Activated CD4-positive, CD25-positive, alpha-beta regulatory T cell treated with anti-CD3 and anti-CD28 coated beads, Interleukin-2, amount 50 U/mL, for 72 hours (primary cell): ENCODE measurements at places on chromosomes 1 and 21.

GRCh38 chr1:185520188-185520920 lies 203.3 kb upstream of the IVNS1ABP start:
- DNase-seq: no peak

- DNase-seq: no peak
Measured at GRCh38 chr1:233599542-233600073, 14.3 kb upstream of the KCNK1 start.

- no peak for DNase-seq
Measured at GRCh38 chr1:15932612-15933011, 43.3 kb downstream of the ZBTB17 start.

- DNase-seq: no peak
Measured at GRCh38 chr1:245211035-245211749, 56.4 kb downstream of the KIF26B start.

DNA sequence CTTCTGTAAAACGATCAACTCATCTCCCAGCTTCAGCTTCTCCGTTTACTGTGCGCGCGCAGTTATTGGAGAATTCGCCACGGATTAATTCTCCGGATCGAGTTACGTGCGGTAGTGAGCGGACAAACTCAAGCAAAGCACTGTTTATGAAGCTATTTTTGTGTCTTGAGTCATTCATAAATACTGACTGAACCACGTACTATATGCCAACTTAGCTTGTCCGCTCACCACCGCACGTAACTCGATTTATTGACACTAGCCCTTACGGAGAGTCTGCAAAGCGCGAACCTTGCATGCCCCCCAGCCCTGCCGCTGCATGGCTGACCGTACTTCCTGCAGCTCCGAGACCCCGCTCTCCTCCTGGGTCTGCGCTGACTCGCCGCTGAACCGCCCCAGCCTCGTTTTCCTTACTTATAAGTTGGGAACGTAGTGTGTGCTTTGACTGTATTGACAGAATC lies 773 bp downstream of the CHD1L start:
- DNase-seq: no peak

DNA sequence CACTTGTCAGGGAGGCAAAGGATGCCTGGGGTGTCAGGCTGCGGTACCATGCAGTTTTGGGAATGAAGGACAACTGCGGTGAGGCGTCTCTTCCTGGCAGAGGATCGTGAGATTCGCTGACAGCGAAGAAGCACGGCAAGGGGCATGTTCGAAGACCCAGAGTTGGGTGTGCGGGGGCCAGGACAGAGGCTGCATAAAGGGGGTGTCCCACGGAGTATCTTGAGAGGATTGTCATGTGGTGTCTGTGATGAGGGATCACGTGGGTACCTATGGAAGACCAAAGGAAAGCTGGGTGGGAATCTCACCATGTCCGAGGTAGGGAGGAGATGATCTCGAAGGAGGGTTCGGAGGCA lies 372 bp downstream of the SLC25A44 start:
- no peak for DNase-seq

GRCh38 chr1:56527548-56528302 lies 51.6 kb downstream of the PLPP3 start:
- DNase-seq: no peak

GRCh38 chr1:3787349-3787715 lies 9.0 kb downstream of the LRRC47 start:
- DNase-seq: no peak

DNA sequence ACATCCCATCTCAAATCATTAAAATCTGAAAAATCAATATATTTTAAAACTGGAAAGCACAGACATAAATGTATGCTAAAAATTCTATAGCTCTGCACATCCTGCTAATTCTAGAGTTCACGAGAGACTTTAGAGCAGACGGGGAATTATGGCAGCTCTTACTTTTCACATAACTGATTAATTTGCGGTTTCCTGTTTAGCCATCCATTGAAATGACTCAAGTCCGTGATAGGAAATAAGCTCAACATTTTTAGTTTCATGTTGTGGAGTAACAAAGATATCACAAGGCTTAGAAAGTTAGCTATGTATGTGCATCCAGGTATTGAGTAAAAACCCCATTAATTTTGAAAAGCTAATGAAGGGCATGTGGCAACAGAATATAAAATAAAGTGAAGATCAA lies 123.2 kb downstream of the SMYD2 start:
- no peak for DNase-seq

GRCh38 chr1:156959414-156959813 lies 39.0 kb downstream of the LRRC71 start:
- DNase-seq: no peak

- no peak for DNase-seq
Measured at GRCh38 chr21:17929510-17929909, 110.4 kb upstream of the C21orf91 start.

DNA sequence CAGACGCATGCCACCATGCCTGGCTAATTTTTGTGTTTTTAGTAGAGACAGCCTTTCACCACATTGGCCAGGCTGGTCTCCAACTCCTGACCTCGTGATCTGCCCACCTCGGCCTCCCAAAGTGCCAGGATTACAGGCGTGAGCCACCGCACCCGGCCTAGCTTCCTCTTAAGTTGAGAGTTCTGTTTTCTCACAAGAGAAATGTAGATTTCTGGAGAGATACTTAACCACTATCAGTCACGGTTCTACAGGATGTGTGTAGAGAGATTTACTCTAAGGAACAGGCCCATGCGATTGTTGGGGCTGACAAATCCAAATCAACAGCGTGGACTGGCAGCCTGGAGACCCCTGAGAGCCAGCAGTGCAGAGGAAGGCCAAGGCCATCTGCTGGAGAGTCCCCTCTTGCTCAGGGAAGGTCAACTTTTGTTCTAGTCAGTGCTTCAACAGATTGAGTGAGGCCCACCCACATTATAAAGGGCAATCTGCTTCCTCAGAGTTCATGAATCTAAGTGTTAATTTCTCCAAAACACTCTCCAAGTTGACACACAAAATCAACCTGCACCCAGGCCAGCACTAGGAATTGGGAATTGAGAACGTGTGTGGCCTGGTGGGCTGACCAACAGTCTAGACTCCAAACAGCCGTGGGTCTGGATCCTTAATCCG lies 38.7 kb downstream of the CHAF1B start:
- DNase-seq: no peak

- DNase-seq: no peak
Measured at GRCh38 chr1:68918563-68918962, 421.7 kb upstream of the DEPDC1 start.

- DNase-seq: no peak
Measured at GRCh38 chr1:18922848-18923755, 20.7 kb upstream of the ALDH4A1 start.

DNA sequence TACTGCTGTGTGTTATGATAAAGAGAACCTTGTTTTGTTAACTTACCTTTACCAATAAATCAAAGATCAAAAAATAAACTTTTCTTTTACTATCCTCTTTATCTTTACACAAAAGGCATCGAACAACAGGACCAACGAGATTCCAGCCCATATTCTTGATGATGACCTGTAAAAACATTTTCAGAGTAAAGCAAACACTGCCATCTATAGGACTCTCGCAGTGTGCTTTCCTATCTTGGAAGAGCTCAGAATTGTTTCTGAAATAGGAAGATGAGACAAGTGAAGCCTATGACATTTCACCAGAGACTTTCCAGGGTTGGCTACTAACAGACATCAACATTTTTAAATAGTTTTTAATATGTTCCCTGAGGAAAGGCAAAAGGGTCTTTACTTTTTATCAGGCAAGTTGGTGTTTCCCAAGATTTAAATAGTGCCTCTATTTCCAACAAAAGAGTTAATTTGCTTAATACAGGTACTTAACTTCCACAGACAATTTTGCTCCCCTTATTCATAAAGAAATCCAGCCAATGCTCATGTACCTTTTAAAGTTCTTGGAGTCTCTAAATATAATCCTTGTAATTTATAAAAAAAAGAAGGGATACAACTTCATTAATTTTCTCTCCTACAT lies 7.3 kb downstream of the GLMN start:
- DNase-seq: no peak

GRCh38 chr1:48908606-48909005 lies 131.9 kb upstream of the BEND5 start:
- DNase-seq: no peak

- no peak for DNase-seq
Measured at GRCh38 chr1:189927641-189928040, 550.0 kb downstream of the BRINP3 start.

DNA sequence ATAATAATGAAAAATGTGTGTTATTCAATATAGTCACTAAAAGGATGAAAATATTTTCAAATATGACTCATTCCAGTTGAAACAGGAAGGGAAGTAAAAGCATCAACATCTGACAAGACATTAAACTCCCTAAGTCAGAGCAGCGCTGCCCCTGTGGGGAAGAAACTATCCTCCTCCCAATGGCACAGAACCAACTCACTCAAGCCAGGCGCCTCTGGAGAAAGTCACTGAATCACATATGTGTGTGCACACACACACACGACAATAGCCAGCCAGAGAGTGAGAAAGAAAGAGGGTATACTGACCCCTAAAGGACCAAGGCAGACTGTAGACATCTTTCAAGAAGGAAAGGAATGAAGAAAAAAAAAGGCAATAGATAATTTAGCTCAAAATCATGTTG lies 126.9 kb downstream of the SETD4 start:
- DNase-seq: no peak

DNA sequence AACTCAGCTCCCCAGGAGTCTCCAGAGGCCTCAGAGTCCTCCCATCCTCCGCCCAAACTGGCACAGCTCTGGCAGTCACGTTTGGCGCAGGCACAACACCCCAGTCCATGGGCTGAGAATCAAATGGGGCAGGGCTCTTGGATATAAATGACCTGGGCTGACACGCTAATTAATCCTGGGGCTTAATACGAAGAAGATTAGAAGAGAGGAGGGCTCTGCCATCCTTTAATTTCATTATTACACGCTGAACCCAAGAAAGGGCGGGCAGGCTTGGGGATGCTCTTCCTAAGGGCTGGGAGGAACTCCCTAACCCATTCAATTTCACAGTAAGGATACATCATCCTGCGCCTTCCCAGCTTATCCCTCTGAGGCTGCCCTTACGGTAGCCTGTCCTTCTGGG lies 2.4 kb downstream of the GRIK3 start:
- DNase-seq: no peak

- DNase-seq: no peak
Measured at GRCh38 chr1:156423422-156424352, 54.7 kb downstream of the RHBG start.

DNA sequence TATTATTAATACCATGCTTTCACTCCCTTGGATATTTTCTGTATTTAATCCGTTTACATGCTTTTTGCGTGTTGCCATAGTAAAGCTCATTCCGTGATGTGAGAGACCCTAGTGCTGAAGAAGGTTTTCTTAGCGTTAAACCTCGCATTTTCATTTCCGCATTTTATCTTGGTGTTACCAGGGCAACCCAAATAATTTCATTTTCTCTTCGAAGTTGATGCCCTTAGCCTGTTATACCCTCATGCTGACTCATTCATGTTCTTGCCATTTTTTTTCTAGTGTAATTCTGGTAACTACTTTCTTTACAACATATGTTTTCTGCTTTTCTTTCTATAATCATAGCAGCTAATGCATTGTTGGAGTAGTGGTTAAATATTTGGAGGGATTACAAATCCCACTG lies 37.2 kb downstream of the LRRC8C start:
- DNase-seq: no peak

DNA sequence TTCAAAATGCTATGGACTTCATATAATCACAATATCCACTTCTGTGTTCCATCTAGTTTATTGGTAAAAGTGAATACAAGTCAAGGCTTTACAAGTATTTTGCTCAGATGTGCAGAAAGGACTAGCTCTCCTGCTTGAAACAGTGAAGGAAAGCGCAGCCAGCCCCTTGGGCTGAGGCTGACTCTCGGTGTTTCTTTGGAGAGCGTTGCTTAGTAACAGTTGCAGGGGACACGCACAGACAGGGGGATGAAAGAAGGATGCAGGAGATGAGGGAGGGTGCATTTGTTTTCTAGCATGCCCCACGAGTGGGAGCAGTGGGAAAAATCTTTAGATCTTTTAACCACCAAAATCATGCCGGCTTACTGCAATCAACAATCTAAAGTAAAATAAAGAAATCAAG lies 9.1 kb downstream of the PYCR2 start:
- no peak for DNase-seq

DNA sequence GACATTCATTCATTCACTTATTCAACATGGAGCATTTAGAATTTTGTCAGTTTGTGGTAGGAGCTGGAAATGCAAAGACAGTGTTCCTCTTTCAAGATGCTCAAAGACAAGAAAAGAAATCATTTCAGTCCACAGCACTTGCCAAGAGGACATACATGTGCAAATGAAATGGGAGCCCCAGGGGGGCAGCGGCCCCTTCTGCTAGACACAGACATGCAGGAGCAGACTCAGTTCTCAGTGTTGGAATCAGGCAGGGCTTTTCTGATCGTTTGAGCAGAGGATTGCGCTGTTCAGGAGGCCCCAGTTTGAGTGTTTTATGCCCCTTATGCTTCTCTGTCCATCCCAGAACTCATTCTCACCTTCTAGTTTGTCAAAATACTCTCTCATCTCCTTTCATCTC lies 35.6 kb upstream of the VASH2 start:
- DNase-seq: no peak

- DNase-seq: no peak
Measured at GRCh38 chr1:71593523-71593922, 512.7 kb upstream of the ZRANB2 start.

- DNase-seq: no peak
Measured at GRCh38 chr1:18714404-18715175, 83.9 kb downstream of the PAX7 start.

- no peak for DNase-seq
Measured at GRCh38 chr1:219533280-219533679, 79.6 kb downstream of the ZC3H11B start.

DNA sequence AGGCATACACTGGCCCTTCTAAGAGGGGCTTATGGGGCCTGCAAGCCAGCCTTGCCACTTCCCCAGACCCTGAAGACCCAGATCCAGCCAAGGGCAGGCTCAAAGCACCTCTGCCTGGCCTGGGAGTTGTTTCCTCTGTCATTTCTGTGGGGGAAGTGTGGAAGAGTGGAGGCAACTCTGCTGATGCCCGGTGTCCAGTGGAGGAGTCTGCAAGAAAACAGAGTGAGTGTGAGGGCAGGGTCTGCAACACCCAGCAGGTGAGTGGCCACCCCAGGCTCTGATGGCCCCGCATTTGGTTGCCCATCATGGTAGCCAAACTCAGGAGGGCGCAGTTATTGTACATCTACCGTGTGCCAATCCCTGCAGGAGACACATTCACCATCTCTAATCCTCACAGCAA lies 8.4 kb downstream of the CLEC20A start:
- no peak for DNase-seq

GRCh38 chr1:94037392-94038229 lies 83.3 kb downstream of the ABCA4 start:
- DNase-seq: no peak

- DNase-seq: no peak
Measured at GRCh38 chr21:31346256-31346821, 2.3 kb upstream of the TIAM1 start.
